Dermis blood vessel endothelial cell (primary cell): ENCODE measurements at places on chromosomes 16 and 17. TPM values are rescaled to one million over a fixed set of nuclear protein-coding genes. Genes with fewer than 3 reads are reported as not detected.

DNA sequence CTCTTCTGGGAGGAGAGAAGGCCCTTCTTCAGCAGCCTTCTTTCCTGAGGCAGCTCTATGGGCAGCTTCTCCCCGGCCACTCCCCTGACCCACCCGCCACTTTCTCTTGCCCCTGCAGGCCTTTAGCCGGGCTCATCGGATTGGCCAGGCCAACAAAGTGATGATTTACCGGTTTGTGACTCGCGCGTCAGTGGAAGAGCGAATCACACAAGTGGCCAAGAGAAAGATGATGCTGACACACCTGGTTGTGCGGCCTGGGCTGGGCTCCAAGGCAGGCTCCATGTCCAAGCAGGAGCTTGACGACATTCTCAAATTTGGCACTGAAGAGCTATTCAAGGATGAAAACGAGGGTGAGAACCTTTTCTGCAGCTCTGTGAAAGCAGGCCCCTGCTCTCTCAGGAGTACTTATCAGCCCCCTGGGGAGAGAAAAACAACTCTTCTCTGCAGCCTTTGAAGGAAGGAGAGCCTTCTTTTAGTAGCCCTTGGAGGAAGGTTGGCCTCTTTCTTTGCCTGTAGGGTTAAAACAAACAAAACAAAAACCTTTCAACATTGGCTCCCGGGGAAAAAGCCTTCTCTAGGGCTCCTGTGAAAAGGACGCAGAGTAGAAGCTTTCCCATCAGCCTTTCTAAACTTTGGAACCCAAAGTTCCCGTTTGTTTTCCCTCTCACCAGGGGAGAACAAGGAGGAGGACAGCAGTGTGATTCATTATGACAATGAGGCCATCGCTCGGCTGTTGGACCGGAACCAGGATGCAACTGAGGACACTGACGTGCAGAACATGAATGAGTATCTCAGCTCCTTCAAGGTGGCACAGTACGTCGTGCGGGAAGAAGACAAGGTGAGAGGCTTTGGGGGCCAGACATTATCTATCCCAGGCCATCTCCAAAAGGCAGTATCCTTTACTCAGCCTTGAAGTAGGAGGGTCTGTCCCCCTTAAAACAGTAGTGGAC lies 12.7 kb downstream of the RNF227 start:
- no peak for DNase-seq

DNA sequence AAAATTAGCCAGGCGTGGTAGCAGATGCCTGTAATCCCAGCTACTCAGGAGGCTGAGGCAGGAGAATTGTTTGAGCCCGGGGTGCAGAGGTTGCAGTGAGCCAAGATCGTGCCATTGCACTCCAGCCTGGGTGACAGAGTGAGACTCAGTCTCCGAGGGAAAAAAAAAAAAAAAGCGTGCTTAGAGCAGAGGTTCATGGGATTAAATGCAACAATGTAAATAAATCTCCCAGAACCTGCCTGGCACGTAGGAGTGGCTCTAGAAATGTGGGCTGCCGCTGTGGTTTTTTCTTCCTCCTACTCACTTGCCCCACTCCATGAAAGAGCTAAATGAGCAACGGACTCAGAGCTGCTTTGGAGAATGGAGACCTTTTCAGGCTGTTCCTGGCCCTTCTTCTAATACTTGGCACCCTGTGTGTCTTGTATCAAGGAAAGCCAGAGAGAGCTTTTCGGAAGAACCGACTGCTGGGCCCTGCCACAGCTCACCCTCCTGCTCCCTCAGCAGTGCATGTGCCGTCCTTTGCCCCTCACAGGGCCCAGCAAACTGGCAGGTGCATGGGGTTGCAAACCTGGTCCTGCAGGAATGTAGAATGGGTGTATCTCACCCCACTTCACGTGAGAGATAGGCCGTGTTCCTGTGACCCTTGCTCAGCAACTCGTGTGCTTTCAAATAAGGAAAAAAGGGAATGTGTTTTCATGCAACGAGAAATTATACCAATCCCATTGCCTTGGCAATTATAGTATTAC lies 52.0 kb downstream of the LDHD start:
- no peak for DNase-seq

GRCh38 chr16:62033065-62033464 lies 3.2 kb downstream of the CDH8 start:
- DNase-seq = no peak

- no peak for DNase-seq
These were observed 19.6 kb downstream of the CCDC102A start for GRCh38 chr16:57516773-57517172.

GRCh38 chr17:73255671-73256181 lies 6.0 kb downstream of the CPSF4L start:
- peak; percentile 67 for DNase-seq

DNA sequence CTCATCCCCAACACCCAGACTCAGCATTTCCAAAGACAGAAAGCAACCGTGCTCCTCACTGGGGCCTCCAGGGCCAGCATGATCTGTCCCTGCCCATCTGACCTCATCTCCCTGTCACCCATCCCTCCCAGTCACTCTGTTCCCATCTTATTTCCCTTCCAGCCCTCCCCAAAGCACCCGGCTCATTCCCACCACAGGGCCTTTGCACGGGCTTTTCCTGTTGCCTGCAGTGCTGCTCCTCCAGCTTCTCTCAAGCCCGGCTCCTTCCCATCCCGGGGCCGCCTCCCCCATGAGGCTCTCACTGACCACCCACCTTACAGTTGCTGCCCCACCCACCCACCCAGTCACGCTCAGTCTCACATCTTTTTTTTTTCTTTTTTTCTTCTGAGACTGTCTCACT lies 54.8 kb downstream of the RMI2 start:
- no peak for DNase-seq

The CDH3 gene
- 0.19 and 0.85 TPM in 2 replicates for total RNA-seq

The SLC16A5 gene
- total RNA-seq = 11.4 and 17.1 TPM in 2 replicates

The SAMD14 gene
- 5.1 and 5.8 TPM in 2 replicates for total RNA-seq

The MFSD6L gene
- not detected in 2 replicates for total RNA-seq
